Activated CD8-positive, alpha-beta T cell treated with anti-CD3 and anti-CD28 coated beads, Interleukin-2, amount 10 ng/mL, durations not matched to agents 7 days and 5 days (primary cell): ENCODE measurements at places on chromosomes 12 and 14. TPM values are rescaled to one million over a fixed set of nuclear protein-coding genes. Genes with fewer than 3 reads are reported as not detected.

The KRT3 gene
- not detected for total RNA-seq

GRCh38 chr14:41629876-41630275, 23.2 kb downstream of the LRFN5 start:
- H3K36me3 ChIP-seq: no peaks in the 10 kb centered on the region
- H3K4me1 ChIP-seq: no peaks in the 10 kb centered on the region
- H3K27me3 ChIP-seq: no peaks in the 10 kb centered on the region
- no peak overlapping the region for H3K27ac ChIP-seq
- no peak for DNase-seq

DNA sequence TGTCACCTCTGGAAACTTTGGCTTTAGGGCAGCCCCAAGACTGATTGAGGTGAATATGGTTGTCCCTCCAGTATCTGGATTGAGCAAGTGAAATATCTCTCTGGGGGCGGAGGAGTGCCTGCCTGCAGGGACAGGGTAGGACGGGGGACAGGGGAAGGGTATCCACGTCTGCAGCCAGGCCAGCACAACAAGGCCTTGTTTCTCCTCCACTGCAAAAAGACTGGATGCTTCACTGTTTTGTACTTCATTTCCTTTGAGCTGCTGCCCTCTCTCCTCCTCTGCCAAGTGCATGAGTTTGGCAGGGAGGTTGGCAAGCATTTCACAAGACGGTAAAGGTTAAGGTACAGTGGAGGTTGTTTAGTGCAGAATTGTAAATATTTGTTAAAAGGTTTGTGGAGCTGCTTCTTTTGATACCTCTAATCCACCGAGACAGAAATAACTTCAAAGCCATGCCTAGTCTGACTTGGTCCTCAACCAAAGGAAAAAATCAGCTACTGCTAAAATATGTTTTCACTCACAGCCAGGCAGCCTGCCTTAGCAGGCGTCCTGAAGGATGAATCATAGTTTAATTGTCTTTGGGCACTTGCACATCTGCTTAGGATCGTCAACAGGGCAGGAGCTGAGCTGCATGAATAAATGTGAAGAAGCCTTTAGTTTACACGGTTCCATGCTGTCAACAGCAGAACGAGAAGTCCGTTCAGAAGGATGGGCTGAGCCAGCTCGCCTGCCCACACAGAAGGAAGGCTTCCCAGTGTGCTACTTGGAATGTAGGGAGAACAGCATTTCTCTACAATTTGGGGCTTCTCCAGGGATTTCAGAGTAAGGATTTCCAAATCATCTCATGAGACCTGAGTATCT, 269.7 kb downstream of the TTC6 start:
- H3K36me3 ChIP-seq: no peaks in the 10 kb centered on the region
- H3K4me1 ChIP-seq: peaks cover 5% of the 10 kb centered on the region

- no peaks in the 10 kb centered on the region for H3K36me3 ChIP-seq
- H3K27me3 ChIP-seq: peaks cover 3% of the 10 kb centered on the region
- H3K27ac ChIP-seq: no peak overlapping the region
Measured at GRCh38 chr14:95255487-95255886, 64.2 kb downstream of the CLMN start.

The NID2 gene
- total RNA-seq: 0.18 TPM

DNA sequence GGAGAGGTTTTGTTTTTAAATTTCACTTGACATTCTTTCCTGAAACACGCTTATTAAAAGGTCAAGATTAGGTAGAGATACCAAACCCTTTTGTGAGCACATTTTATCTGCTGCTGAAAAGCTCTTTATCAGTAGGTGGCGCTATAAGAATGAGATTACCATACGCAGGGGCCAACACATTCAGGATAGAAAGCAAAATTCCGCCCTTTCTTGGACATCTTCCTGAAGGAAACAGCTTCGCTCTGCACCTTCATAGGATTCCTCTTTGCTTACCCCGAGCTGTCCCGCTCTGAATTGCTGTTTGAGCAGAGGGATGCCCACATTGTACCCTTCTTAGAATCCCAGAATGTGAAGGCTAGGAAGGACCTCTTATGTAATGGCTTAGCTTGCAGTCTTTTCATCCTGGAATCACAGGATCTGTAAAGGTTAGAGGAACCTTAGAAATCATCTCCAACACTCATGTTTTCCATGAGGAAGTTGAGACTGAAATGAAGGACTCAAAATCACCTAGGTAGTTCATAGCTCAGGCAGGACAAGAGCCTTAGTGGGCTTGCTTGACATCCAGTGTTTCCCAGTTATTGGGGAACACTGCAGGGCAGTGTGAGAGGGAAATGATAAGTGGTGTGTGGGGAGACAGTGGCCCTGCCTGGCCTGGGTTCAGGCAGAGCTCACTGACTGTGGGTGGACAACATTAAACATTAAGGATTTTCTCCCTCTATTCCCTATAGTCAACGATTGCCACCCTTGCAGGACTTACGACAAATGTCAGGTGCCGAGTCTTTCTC, 38.7 kb upstream of the CRY1 start:
- H3K4me3 ChIP-seq: no peak overlapping the region
- no peaks in the 10 kb centered on the region for H3K36me3 ChIP-seq
- H3K4me1 ChIP-seq: peaks cover 6% of the 10 kb centered on the region
- peaks cover 3% of the 10 kb centered on the region for H3K27me3 ChIP-seq
- H3K27ac ChIP-seq: no peak overlapping the region
- DNase-seq: peak; percentile 33

- H3K36me3 ChIP-seq: no peaks in the 10 kb centered on the region
- peak; percentile 63 for DNase-seq
- no peak overlapping the region for H3K27ac ChIP-seq
- H3K27me3 ChIP-seq: peaks cover 23% of the 10 kb centered on the region
Measured at GRCh38 chr12:45130881-45131281, 80.0 kb upstream of the DBX2 start.
